SJSA1 (cell line): ENCODE measurements at places on chromosomes 12 and 14. TPM values are rescaled to one million over a fixed set of nuclear protein-coding genes. Genes with fewer than 3 reads are reported as not detected.

Gene STXBP6
- 0.78 and 6.4 TPM in 2 replicates for total RNA-seq

Gene AMIGO2
- total RNA-seq, result 19.0 and 19.3 TPM in 2 replicates

Gene SLCO1C1
- 0.09 TPM in 1 of 2 replicates, not detected in the other for total RNA-seq

Gene AQP5
- total RNA-seq, result not detected in 2 replicates

Gene TC2N
- total RNA-seq, result 0.05 TPM in 1 of 2 replicates, not detected in the other

Gene ST8SIA1
- not detected in 2 replicates for total RNA-seq

Gene ARHGEF40
- total RNA-seq, result 38.7 and 42.2 TPM in 2 replicates

Gene MYBPC1
- total RNA-seq, result 0.47 TPM in 1 of 2 replicates, not detected in the other

Gene ESPL1
- total RNA-seq, result 20.2 and 28.0 TPM in 2 replicates

Gene DPPA3
- not detected in 2 replicates for total RNA-seq

Gene BCL2L14
- total RNA-seq, result not detected in 2 replicates

Gene PSMD9
- total RNA-seq, result 63.4 and 150 TPM in 2 replicates

Gene DRAM1
- total RNA-seq, result 12.4 and 13.2 TPM in 2 replicates

Gene CFAP251
- 10.2 and 13.8 TPM in 2 replicates for total RNA-seq

Gene MBIP
- 11.8 and 16.7 TPM in 2 replicates for total RNA-seq

Gene RALGAPA1
- total RNA-seq, result 19.9 and 23.0 TPM in 2 replicates

Gene KRT2
- total RNA-seq, result not detected in 2 replicates

Gene MYRFL
- total RNA-seq, result not detected in 2 replicates

Gene PLEKHD1
- total RNA-seq, result 0.03 TPM in 1 of 2 replicates, not detected in the other

Gene PTPN6
- total RNA-seq, result not detected in 2 replicates

Gene PLEKHG7
- not detected in 2 replicates for total RNA-seq

Gene ENDOU
- total RNA-seq, result not detected in 2 replicates

Gene P2RX7
- 2.2 and 3.1 TPM in 2 replicates for total RNA-seq

Gene MIPOL1
- 9.7 and 23.7 TPM in 2 replicates for total RNA-seq

Gene TSPAN8
- total RNA-seq, result not detected in 2 replicates

Gene EEA1
- 19.0 and 49.8 TPM in 2 replicates for total RNA-seq

Gene POTEM
- not detected in 2 replicates for total RNA-seq

Gene RHOJ
- 0.32 and 2.8 TPM in 2 replicates for total RNA-seq

Gene MLXIP
- 11.1 and 13.5 TPM in 2 replicates for total RNA-seq

Gene SIRT4
- 0.60 and 1.5 TPM in 2 replicates for total RNA-seq

Gene KRT82
- not detected in 2 replicates for total RNA-seq

Gene KRT80
- total RNA-seq, result 1.5 and 4.0 TPM in 2 replicates

Gene BRF1
- 29.9 and 35.8 TPM in 2 replicates for total RNA-seq

Gene NPAS3
- 0.26 TPM in 1 of 2 replicates, not detected in the other for total RNA-seq

Gene MYO1A
- not detected in 2 replicates for total RNA-seq

Gene APOLD1
- 6.5 and 10.6 TPM in 2 replicates for total RNA-seq

Gene BATF
- total RNA-seq, result not detected in 2 replicates

Gene PDE3A
- 0.13 TPM in 1 of 2 replicates, not detected in the other for total RNA-seq

Gene ARF3
- 57.7 and 64.5 TPM in 2 replicates for total RNA-seq

Gene C12orf60
- total RNA-seq, result 0.53 and 1.4 TPM in 2 replicates

Gene EML5
- total RNA-seq, result 0.03 TPM in 1 of 2 replicates, not detected in the other

Gene ALX1
- not detected in 2 replicates for total RNA-seq

Gene FERMT2
- 164 and 207 TPM in 2 replicates for total RNA-seq

Gene FAM216A
- 5.9 and 16.3 TPM in 2 replicates for total RNA-seq

Gene TSHR
- total RNA-seq, result not detected in 2 replicates

Gene TMEM30B
- not detected in 2 replicates for total RNA-seq

Gene ASIC1
- total RNA-seq, result 0.37 and 0.50 TPM in 2 replicates

Gene RHEBL1
- total RNA-seq, result 0.34 and 2.5 TPM in 2 replicates

Gene PARPBP
- 37.3 and 38.5 TPM in 2 replicates for total RNA-seq

Gene STAB2
- total RNA-seq, result not detected in 2 replicates
